HCEC 1CT (cell line): ENCODE measurements at places on chromosomes 1 and 21.

GRCh38 chr1:55823541-55824250, 608.5 kb upstream of the USP24 start:
- peak; percentile 43 for DNase-seq

DNA sequence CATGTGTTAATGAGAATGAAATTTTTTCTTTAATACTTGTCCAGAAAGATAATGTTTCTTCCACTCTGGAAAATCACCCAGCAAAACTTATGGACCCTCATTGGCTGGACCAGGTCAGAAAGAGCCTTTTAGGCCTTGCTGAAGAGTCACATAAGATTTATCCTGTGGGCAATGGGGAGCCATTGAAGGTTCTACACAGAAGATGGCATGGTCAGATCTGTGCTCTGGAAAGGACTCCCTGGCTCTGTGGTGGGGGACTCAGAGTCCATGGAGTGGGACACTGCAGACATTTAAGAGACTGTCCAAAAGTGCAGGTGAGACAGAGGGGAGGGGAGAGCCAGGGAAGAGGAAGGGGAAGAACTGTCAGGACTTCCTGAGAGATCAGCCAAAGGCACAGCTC, 66.4 kb downstream of the DHRS3 start:
- DNase-seq, result no peak

GRCh38 chr21:41857771-41858300, 21.3 kb downstream of the PRDM15 start:
- no peak for DNase-seq

DNA sequence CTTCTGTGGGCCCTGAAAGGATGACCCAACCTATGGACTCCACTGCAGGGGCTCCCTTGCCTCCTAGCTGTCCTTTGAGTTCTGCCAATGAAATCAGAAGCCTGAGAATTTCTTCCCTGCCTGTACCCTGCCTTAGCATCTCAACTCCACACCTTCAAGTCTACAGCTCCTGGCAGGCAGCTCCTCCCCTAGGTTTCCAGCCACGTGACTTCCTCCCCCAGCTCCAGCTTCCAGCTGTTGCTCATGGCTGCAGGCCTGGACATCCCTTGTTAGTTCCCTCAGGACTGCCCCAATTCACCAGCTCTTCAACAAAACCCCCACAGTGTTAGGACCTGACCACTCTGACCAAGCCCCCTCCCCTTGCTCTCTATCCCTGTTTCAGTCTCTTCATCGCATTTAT, 2.4 kb downstream of the RCAN1 start:
- DNase-seq, result no peak

- DNase-seq, result no peak
These were observed 50.3 kb upstream of the LRRC8C start for GRCh38 chr1:89582571-89582970.

DNA sequence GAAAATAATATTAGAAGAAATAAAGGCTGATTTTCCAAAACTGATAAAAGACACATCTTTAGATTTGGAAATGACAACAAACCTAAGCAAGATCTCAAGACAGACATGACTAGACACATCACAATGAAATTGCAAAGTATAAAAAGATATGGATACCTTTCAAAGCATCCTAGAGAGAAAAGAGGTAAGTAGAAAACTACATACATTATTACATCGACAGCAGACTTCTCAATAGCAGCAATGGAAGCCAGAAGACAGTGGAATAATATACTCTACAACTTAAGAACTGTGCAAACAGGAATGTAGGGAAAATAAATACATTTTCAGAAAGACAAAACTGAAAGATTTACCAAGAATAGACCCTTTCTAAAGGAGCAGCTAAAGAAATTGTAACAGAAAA, 50.2 kb downstream of the DENND1B start:
- no peak for DNase-seq

DNA sequence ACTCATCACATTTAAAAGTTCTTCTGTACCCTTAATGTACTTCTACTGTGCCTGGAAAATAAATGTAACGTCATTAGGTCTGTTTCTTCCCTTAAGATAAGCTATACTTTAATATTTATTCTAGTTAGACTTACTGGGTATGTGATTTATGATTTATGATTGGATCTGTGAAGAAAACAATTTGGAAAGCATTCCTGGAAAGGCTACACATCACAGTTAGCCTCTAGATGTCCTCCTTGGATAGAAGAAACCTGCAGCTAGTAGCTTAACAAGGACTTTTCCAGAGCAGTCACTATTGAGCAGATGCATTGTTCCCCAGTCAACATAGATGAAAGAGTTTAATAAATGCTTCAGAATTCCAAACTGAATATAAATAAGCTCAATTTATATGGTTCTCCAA, 22.2 kb upstream of the ABL2 start:
- peak; percentile 61 for DNase-seq

DNA sequence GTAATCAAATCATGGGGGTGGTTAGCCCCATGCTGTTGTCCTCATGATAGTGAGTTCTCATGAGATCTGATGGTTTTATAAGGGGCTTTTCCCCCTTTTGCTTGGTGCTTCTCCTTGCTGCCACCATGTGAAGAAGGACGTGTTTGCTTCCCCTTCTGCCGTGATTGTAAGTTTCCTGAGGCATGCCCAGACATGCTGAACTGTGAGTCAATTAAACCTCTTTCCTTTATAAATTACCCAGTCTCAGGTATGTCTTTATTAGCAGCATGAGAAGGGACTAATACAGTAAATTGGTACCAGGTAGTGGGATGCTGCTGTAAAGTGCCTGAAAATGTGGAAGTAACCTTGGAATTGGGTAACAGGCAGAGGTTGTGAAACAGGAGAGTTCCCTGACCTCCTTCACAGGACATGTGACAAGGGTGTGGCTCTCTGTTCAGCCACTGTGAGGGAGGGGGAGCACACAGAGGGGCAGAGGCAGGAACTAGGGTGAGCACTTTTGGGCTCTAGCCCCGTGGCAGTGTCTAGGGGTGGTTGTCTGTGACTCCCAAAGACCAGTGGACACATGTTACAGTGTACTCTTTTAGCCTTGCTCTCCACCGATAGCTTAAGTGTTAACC, 105.3 kb downstream of the BACH1 start:
- DNase-seq, result no peak

- no peak for DNase-seq
These were observed 5.5 kb downstream of the ACTRT2 start for GRCh38 chr1:3026581-3027391.

- no peak for DNase-seq
These were observed 29.3 kb downstream of the PIK3CD start for GRCh38 chr1:9680828-9681227.

DNA sequence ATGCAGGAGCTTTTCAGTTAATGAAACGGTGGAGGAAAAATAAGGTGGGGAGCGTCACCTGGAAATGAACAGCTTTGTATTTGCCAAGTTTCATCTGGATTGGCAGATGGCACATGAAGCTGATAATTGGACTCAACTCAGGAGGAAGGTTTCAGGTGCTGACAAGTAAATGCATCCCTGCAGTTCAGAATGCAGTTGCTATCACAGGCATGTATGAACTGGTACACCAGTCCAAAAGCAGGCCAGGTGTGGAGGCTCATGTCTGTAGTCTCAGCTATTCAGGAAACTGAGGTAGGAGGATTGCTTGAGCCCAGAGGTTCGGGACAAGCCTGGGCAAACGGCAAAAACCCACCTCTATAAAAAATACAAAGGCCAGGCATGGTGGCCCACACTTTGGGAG, 15.5 kb downstream of the DEGS1 start:
- DNase-seq, result no peak

GRCh38 chr1:22447621-22448111, 4.0 kb upstream of the ZBTB40 start:
- peak; percentile 84 for DNase-seq

DNA sequence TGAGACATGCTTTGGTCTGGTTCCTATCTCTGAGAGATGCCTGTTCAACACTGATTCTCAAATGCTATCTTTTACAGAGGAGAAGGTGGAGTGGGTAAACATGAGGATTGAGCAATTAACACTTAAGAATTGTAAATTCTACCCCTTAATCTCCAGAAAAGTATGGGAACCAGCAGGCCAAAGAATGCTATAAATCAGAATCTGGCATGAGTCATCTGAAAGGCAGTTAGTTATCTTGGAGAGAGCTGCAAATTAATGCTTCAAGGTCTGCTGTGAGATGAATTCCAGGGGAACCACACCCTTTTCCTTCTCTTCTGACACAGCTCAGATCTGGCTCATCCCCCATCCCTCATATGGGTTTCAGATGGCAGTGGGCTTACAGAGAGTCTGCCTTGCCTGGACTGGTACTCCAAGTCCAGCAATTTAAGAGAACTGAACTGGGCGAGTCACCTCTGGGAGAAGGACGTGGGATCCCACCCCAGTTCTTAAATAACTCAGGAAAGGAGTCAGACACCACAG, 5.2 kb downstream of the S100A10 start:
- DNase-seq, result peak; percentile 91

- DNase-seq, result no peak
These were observed 9.0 kb downstream of the CD2 start for GRCh38 chr1:116763116-116763786.

GRCh38 chr1:2541619-2542245, 11.7 kb upstream of the HES5 start:
- DNase-seq, result no peak

DNA sequence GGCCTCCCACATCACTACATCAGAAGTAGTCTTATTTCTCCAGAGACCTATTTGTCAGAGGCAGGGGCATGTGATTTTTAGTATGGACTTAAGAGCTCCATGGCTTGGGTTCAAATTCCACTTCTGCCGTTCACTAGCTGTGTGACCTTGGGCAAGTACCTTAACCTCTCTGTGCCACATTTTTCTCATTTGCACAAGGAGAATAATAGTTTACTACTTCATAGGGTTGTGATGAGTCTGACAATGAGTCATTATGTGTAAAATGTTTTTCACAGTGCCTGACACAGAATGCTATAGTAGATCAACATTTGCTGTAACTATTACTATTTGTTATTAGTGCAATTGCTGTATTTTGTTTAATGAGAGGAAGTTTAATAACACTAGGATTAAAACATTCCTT, 200.6 kb downstream of the PRDM2 start:
- DNase-seq, result no peak

DNA sequence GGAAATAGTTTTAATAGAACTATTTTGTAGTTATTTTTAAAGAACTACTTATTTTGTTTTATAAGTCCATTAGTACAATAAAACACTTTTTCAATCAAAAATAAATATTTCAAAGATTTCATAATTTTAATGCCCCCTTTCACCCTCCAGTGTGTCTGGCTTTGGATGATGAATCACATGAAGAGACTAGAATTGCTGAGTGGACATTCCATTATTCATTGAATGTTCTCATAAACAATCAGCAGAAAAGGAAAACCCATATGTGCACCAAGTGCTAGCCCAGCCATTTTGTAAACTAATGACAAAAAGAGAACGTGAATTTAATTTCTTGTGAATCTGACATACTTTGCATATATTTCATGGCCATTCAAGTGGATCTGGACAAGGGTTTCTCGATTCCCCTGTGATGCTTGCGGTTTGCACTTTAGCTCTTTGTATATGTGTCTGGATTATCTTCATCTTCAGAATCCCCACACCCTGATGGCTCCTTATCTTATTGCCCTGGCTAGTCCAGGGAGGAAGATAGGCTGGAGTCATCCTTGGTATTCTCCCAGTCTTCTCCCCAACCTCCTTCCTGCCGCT, 20.7 kb upstream of the CHIA start:
- DNase-seq, result no peak

- DNase-seq, result no peak
These were observed 76.9 kb downstream of the MRPL37 start for GRCh38 chr1:54276617-54277450.

DNA sequence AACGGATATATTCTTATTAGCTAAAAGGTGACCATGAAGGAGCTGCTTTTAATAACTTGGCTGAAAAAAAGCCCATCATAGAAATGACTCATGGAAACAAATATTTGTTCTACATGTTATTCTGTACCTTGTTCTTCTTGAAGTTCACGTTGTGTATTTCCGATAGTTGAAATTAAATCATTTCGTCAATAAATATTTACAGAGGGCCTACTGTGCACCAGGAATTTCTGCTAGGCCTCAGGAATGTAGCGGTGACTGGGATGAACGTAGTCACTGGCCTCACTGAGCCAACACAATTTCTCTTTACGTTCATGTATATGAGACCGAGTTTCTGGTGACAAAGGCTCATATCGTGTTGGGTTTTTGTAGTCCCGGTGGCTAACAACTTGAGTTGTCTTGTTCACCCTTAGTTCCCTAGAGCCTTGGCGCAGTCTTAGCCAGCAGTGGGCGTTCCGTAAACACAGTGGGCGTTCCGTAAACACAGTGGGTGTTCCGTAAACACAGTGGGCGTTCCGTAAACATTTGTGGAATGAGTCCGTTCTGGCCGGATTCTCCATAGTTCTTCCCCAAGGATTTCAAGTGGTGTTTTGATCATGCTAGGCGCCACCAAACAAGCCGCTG, 53.2 kb upstream of the VAMP3 start:
- no peak for DNase-seq

DNA sequence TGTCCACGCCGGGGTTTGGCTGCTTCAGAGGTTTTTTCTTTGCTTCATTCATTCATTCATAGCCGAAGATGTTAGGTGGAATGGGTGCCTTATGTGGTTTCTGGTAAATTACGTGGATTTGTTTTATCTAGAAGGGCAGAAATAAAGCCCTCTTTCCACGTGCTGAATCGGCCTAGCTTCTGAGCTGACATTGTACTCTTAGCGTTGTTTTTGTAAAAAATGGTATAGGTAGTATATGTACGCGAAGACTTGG, 1.5 kb downstream of the GALNT2 start:
- DNase-seq, result no peak

GRCh38 chr1:176517484-176517883, 54.5 kb downstream of the PAPPA2 start:
- DNase-seq, result peak; percentile 33

GRCh38 chr21:43020771-43021170, 46.4 kb downstream of the PKNOX1 start:
- DNase-seq, result no peak

- no peak for DNase-seq
These were observed 60.5 kb downstream of the BACE2 start for GRCh38 chr21:41228492-41228891.

- DNase-seq, result peak; percentile 64
These were observed 41.7 kb downstream of the SEC16B start for GRCh38 chr1:177928194-177928593.

GRCh38 chr1:30194741-30195423, 528.5 kb downstream of the MATN1 start:
- DNase-seq, result no peak

DNA sequence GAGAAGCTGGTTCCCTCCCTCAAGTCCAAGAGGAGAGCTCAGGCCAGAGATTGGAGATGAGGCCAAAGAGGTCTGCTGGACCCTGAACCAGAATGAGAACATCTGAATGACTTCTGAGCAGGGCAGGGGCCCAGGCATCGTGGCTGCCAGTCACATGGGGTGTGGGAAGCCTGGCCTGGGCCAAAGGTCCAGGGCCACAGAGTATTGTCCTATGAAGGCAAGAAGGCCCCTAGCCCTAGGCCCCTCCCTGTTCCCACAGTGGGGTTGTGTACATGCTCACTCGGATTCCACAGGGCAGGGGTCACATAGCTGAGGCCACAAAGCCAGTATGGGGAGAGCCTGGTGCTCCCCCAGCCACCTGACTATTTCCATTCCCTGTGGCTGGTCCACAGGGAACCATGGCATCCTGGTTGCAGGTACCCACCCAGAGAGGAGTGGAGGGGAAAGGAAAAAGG, 18.5 kb upstream of the SLC1A7 start:
- no peak for DNase-seq

- no peak for DNase-seq
These were observed 11.4 kb upstream of the RPTN start for GRCh38 chr1:152170287-152170905.
